ENCODE measurements at places on chromosomes 11 and 22.

- DNase-seq = no peak
Observed at GRCh38 chr11:47111318-47111804, 65.3 kb downstream of the ARFGAP2 start.

GRCh38 chr11:122633219-122633829, 22.2 kb upstream of the UBASH3B start:
- peak; percentile 23 for DNase-seq

DNA sequence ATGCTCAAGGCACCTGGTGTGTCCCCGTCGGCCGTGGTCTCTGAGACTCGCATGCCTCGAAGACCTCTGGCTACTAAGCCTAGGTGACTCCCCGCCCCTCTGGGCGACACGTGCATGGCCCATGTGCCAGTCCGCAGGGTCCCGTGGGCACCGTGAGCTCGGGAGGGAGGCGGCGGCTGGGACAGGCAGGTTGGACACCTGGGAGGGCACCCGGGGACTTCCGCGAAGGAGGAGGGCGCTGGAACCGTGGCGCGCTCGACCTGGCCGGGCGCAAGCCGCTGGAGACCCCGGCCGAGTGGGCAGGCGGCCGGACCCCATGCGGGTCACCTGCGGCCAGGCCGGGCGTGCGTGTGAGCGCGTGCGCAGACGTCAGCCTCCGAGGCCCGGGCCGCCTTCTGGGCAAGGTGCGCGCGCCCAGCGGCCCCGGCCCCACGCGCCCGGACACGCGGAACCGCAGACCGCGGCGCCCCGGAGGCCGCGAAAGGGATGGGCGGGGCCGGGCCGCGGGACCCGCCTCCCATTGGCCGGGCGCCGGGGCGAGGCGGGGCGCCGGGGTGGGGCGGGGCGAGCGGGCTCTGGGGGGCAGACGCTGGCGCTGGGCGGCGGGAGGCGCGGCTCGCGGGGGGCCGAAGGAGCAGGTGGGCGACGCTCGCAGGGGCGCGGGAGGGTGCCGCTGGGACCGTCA, 579 bp upstream of the RASD2 start:
- DNase-seq = no peak

GRCh38 chr22:27258616-27259172, 542.9 kb downstream of the MN1 start:
- DNase-seq = no peak

DNA sequence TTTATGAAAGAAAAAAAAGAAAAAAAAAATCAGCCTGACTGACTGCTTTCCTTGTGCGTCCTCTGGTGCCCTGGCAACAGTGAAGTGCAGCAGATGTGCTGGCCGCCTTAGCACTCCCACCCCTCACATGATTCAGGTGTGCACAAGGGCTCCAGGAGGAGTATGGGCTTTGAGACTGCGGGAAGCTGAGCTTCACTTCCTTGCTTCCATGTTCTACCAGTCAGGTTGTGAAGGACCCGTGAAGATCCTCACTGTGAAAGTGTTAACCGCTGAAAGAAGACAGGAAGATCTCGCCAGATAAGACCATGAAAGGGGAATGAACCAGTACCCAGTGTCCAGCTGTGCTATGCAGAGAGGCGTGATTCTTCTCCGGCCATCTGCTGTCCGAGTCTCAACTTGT, 48.2 kb downstream of the HIRA start:
- DNase-seq = no peak

- peak; percentile 51 for DNase-seq
Observed at GRCh38 chr11:18203723-18204122, 31.1 kb downstream of the MRGPRX4 start.

DNA sequence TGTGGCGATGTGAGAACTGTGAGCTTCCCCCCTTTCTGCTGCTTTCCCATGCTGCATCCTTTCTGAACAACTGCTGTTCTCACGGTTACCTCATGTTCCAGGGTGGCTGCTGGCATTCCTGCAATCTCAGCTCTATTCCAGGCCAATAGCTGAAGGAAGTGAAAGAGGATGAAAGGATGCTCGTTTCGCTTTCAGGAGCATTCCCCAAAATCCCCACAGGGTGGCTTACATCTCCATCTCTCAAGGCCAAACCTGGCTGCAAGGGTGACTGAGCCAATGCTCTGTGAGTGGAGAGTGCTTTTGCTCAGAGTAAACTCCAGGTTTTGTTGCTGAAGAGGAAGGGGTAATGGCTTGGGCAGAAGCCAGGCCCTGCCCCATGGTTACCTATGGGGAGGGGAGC, 848.2 kb downstream of the BRD1 start:
- peak; percentile 81 for DNase-seq

GRCh38 chr22:45036154-45036553, 26.3 kb upstream of the PHF21B start:
- DNase-seq = no peak

All from ELF-1 (cell line).